ENCODE measurements at places on chromosomes 6 and 20.
A peak's percentile ranks its signal among the peaks of the same experiment; 100 is the strongest.

DNA sequence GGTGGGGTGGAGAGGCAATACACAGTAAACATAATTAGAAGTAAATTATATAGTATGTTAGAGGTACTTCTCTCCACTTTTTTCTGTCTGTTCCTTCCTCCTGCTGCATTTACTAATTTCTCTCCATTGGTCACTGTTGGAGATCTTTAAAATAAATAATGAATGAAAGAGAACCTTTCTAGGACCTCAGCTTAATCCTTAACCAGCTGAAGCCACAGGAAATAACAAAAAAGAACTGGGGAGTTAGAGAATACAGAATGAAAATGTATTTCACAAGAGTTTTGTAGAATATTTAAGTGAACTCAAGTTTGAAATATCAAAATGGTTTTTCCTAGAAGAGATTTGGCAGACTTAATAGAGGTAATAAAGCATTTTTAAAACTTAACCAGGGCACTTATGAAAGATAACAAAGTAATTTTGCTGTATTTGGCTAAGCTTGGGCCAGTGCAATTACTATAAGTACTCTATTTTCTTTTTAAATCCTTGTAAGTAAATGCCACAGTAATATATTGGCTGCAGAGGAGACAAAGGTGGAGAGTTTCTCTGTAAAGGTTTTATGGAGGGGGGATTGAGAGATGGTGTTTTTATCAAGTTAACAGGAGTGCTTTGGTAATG, 405.0 kb downstream of the CDKAL1 start:
- no peak for DNase-seq

DNA sequence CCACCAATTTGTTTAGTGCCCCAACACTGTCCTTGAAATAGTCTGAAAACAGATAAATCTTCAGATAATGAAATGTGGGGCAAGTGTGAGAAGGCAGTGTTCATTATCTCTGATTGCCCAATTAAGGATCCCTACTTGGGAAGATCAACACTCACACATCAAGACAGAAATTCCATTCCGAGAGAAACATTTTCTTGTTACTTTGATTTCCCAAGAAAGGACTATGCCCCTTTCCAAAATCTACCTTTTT, 16.2 kb downstream of the HMGN4 start:
- DNase-seq: no peak

DNA sequence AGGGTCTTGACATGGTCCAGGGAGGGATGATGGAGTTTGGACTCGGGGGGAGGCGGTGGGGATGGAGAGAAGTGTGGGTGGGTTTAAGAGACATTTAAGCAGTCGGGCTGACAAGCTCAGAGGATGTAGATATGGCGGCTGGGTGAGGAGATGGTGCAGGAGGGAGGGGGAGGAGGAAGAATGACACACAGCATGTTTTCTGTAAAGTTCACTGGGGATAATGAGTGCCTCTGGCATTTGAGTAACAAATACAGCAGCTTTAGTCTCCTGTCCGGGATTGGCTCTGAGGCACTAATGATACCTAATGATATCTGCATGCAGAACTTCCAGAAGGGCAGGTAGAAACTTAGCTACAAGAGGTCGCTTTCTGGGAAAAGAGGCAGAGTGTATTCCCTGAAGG, 107.8 kb downstream of the DHX35 start:
- DNase-seq: no peak

GRCh38 chr6:124877468-124877867, 84.8 kb upstream of the RNF217 start:
- no peak for DNase-seq

DNA sequence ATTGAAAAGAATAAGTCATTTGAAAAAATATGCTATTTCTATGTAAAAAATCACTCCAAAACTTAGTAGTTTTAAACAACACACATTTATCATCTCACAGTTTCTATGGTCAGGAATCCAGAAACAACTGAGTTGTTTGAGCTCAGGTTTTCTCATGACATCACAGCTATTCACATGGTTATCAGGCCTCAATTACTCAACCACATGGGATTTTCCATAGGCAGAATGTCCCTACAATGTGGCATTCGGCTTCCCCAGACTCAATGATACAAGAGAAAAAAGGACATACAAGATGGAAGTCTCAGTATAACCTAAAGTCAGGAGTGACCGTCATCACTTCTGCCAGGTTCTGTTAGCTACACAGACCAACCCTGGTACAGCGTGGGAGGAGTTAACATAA, 3.4 kb upstream of the SLC35D3 start:
- no peak for DNase-seq

GRCh38 chr6:55678330-55679224, 99.6 kb upstream of the HMGCLL1 start:
- no peak for DNase-seq

DNA sequence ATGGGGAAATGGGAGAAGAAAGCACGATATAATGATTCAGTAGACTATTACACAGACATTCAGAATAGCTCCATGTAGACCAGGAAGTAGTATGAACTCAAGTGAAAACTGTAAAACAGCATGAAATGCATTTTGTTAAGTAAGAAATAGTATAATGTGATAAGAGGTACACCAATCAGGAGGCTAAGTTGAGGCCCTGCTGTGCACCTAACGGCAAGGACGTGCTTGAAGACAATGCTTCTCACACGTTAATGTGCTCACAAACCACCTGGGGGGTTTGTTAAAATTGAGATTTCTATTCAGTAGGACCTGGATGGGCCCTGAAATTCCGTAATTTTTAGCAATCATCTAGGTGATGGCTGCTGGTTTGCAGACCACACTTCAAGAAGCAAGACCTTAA, 178.9 kb upstream of the SULF2 start:
- no peak for DNase-seq

GRCh38 chr6:41836022-41836659, 48.6 kb downstream of the TOMM6 start:
- no peak for DNase-seq

DNA sequence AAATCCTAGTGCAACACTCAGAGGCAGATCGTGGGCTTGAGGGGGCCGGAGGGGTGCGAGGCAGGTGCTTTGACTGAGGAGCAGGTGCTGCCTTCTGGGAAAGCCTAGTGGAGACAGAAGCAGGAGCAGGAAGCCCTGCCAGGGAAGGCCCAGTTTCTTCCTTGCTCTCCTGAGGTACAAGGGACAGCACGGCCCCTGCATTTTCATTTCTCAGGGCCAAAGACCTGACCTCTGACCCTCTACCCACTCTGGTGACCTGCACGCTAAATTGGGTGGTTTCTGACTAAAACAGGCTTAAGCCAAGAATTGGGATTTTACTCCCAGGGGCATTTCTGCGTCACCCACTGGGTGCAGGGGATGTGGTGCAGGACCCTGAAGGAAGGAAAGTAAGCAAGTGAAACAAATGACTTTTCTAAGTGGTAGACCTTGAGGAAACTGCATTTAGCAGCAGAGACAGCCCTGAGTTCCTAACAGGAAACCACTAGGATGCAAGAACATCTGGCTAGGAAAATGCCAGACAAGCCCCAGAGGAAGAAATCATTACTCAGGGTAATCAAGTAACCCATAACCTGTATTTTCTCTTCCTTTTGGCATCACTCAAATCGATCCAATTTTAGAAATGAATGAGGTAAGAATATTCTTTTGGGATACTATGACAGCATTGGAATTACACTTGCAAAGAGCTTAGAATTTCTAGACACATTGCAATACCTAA, 141.7 kb downstream of the CD164 start:
- no peak for DNase-seq

DNA sequence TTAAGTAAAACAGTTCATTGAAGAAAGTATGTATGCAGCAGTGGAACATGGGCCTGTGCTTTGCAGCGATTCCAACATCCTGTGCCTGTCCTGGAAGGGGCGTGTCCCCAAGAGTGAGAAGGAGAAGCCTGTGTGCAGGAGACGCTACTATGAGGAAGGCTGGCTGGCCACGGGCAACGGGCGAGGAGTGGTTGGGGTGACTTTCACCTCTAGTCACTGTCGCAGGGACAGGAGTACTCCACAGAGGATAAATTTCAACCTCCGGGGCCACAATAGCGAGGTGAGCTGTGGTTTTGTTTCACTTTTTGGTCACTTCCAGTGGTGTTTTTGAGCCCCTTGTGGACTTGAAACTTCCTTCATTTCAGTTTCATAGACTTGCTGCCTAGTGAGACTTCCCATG, 1.7 kb downstream of the TULP4 start:
- peak; percentile 60 for DNase-seq

DNA sequence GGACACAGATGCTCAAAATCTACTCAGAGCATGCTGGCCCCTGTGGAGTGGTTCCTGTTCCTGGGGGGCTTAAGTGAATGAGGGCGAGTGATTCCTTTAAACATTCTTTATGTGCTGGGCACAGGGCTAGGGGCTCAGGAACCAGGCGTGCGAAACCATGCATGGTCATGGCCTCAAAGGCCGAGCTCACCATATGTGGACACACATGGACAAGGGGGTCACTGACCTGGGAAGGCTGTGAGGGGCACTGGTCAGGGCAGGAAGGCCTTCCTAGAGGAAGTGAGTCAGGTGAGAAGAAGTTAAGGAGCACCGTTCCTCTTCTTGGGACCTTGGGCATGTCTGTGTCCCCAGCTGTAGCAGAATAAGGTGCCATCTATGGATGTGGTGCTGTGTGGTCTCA, 74.6 kb upstream of the BHLHE23 start:
- DNase-seq: no peak

- DNase-seq: no peak
Measured at GRCh38 chr6:44162876-44163625, 4.4 kb downstream of the CAPN11 start.

DNA sequence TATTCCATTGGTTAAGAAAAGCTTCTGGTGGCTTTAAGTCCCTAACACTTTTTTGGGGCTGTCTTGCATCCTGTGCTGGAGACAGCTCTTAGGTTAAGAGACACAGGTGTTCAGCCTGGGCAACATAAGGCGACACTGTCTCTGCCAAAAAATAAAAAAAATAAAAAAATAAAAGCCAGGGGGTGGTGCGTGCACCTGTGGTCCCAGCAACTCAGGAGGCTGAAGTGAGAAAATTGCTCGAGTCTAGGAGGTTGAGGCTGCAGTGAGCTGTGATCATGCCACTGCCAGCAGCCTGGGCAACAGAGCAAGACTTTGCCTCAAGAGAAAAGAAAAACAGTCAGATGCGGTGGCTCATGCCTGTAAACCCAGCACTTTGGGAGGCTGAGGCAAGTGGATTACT, 55.6 kb upstream of the ZMYND8 start:
- no peak for DNase-seq

DNA sequence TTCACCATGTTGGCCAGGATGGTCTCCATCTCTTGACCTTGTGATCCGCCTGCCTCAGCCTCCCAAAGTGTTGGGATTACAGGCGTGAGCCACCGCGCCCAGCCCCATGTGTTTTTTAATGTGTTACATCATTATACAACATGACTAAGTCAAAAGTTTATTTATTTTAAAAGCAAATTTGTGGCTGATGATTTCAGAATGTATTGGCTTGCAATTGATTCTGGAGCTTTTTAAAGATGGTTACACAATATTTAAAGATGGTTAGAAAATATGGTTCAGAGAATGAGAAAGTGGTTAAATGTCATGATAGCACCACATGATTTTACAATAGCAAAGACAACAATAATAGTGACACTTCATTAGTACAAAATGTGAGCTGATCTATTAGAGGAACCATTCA, 80.5 kb downstream of the SASH1 start:
- no peak for DNase-seq

DNA sequence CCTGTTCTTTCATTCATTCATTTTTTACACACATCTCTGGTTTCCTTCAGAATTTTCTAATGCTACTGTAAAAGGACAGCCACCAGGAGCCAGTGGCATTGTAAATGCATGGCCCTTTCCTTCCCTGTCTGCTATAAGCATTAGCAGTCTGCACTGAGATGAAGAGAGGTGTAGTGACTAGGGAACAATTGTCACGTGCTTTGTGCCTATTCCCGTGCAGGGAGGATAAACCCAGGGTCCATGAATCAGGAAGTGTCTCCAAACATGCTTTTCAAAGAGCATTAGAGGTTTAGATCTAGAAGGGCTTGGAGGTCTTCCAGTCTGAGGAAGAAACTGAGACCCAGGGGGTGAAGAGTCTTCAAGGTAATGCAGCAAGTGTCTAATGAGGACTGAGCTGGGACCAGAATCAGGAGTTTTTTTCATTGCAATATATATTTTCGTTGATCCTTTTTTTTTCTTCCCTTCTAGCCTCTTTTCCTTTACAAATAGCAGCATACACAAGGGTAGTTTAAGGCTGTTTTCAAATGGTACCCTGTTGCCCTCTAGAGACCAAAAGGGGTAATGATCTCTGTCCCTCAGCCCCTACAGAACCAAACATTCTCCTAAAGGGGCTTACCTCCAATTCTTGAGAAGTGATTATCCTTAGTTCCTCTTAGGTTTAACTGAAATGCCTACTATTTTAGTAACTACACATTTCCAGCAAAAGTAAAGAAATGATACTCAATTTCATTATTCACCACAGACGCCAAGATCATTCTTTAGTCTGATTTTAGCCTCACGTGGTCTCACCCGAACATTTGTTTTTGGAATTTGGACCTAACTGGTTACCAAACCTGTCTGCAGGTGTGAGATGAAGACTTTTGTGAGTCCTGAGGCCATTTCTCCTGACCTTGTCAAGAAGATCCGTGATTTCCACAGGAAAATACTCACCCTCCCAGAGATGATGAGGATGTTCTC, 6.6 kb downstream of the TRIM15 start:
- DNase-seq: no peak

GRCh38 chr20:54759589-54759988, 284.2 kb downstream of the DOK5 start:
- no peak for DNase-seq

DNA sequence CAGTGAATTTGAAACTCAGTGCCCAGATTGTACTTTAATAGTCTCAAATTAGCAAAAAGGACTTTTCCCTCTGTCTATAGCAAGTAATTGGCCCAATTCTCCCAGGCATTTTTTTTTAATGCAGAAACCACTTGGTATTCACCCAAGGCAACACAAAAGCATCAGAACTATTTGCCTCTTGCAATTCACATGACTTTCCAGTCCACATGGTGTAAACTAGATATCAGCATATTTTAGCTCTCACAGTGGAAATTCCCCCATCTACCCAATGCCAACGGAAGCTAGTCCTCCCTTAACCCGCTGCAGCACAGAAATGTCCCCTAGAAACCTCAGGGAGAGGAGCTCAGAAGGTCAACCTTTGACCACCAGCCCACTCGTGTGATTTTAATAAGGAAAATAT, 103.4 kb upstream of the CDYL start:
- no peak for DNase-seq

GRCh38 chr20:31785089-31785488, 34.1 kb upstream of the MYLK2 start:
- DNase-seq: no peak

DNA sequence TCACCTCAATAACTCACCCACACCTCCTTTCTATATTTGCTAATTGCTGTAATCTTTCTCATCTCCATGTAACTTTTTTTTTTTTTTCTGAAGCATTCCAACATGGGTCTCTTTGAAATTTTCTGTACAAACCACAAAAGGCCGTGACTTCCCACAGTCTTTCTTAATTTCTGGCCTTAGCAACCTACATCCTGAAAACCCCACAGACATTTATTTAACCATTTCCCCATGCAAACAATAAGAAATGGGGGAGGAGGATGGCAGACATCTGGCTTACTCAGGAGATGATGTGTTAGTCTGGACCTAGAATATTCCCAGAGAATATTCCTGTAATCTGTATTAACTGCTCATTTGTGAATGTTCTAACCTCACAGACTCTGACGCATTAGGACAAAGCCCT, 57.6 kb downstream of the MEP1A start:
- no peak for DNase-seq

GRCh38 chr6:113857556-113858479, 673 bp downstream of the MARCKS start:
- DNase-seq: peak; percentile 41

GRCh38 chr6:8143945-8144344, 41.6 kb upstream of the EEF1E1 start:
- DNase-seq: no peak

GRCh38 chr6:131950767-131951575, at the start of gene CCN2:
Gene CCN2 (minus strand): TSS chr6:131951372. CDS start chr6:131951172, 200 bp downstream.
- DNase-seq: no peak

- DNase-seq: no peak
Measured at GRCh38 chr20:37270576-37271420, 9.2 kb upstream of the GHRH start.

Measured in activated CD8-positive, alpha-beta memory T cell treated with anti-CD3 and anti-CD28 coated beads, Interleukin-2, amount 10 ng/mL, durations not matched to agents 7 days and 5 days (primary cell).